ENCODE measurements at places on chromosomes 5 and 9.

- no peak for DNase-seq
These were observed 104.4 kb downstream of the FANCC start for GRCh38 chr9:95213117-95213516.

- DNase-seq = no peak
These were observed 244.2 kb downstream of the AUH start for GRCh38 chr9:91117474-91117891.

GRCh38 chr5:158769696-158770095 lies 330.0 kb downstream of the EBF1 start:
- DNase-seq = no peak

GRCh38 chr5:2466966-2467365 lies 284.5 kb downstream of the IRX2 start:
- no peak for DNase-seq

DNA sequence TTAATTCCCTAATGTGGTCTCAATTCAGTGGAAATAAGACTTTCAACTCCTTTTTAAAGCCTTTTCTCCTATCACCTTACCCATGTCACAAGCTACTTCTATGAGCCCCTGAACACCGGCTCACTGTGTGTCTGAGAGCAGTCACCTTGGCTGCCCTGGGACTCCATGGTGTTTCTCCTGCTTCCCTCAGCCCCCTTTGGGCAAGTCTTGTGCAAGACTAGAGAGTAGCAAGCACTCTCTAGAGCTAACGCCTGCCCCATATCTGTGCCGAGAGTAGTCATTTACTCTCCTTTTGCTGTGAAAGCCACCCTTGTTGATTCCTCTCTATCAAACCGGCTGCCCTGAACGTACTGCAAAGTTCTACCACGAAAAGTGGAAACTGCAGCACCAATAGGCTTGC lies 77.9 kb upstream of the DAB2 start:
- DNase-seq = no peak
